Progenitor cell of endocrine pancreas (in vitro differentiated cells): ENCODE measurements at places on chromosomes 2 and 18. TPM values are rescaled to one million over a fixed set of nuclear protein-coding genes. Genes with fewer than 3 reads are reported as not detected.

DNA sequence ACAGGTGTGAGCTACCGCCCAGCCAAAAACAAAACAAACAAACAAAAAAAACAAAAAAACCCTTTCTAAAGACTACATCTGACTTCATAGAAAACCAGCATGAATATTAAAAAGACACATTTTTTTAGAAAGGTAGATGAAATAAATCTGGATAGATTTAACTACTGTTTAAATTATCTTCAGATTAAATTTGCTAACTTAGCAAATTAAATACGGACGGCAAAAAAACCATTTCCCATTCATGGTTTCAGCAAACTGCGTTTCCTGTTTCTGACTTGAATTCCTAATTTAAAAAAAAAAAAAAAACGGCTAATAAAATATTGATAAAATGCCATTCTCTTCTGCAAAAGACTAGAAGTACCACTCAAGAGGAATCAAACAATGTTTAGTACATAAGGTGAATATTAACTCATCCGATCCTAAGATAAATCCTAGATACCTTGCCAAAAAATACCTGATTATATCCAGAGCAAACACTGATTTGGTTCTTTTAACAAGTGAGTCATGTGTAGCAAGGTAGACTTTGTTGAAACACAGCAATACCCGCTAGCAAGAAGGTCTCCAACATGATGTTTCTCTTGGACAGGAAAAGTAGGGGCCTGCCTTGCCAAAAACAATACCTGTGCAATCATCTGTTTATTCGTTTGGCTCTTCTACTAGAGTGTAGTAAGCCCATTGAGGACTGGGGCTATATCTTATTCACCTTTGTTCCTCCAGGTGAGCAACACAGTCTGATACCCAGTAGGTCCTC lies 96.2 kb downstream of the BARD1 start:
- no peak overlapping the region for H3K27ac ChIP-seq
- no peak overlapping the region for H3K4me3 ChIP-seq
- no peak for DNase-seq
- peaks cover 12% of the 10 kb centered on the region for H3K36me3 ChIP-seq

DNA sequence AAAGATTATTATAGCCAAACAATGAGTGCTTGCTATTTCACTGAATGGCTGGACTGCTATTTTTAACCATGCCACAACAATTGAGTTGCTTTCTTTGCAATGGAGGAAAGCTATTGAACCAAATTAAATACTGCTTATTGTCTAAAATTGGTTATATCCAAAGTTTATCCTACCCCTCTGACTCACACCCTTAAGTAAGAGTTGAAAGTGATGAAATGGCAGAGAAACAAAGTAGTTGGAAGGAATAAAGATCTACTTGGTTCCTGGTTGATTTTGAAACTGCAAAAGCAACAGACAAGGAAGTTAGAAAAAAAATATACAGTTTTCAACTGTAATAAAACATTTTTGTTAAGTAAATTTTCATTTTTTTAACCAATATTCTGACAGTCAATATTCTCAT lies 47.5 kb downstream of the EML4 start:
- H3K27ac ChIP-seq = peak overlapping the region; percentile 44
- peaks cover 5% of the 10 kb centered on the region for H3K36me3 ChIP-seq
- no peak overlapping the region for H3K4me3 ChIP-seq

DNA sequence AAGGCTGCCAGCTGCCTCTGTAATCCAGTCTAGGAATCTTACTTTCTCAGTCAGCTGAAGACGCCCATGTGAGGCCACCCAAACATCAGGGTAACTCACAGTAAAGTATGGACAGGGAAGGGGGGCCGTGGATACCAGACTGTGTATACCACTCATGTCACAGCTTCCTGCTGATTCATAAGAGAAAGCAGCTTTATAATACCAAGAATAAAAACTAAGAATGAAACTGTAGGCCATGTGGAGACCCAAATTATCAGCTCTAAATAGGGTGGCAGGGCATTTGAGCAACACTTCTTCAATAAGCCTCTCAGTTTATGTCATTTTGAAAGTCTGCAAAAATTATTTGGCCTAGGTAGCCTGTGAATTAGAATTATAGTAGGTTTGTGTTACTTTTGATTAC lies 115.0 kb upstream of the CDCA7 start:
- H3K4me1 ChIP-seq = peaks cover 14% of the 10 kb centered on the region
- peaks cover 12% of the 10 kb centered on the region for H3K36me3 ChIP-seq
- no peak overlapping the region for H3K27ac ChIP-seq
- DNase-seq = no peak
- no peaks in the 10 kb centered on the region for H3K27me3 ChIP-seq
- H3K4me3 ChIP-seq = no peak overlapping the region

GRCh38 chr18:56878711-56879110 lies 227.6 kb downstream of the WDR7 start:
- H3K4me3 ChIP-seq = no peak overlapping the region

DNA sequence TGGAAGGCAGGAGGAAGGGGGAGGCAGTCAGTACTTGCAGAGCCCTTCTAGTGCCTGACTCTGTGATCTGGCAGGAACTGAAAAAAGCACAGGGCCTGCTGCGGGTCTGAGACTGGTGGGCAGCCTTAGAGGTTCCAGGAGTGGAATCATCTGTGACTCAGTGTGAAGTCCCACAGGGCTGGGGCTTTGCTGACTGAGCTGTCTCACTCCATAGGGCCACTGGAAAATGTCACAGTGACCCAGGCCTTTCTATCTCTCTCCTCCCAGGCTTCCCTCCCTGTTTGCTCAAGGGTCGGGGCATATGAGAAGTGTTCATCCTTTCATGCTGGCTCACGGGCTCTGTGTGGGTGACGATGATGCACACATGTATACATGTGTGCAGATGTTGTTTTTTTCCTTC lies 47.1 kb upstream of the ZFP36L2 start:
- peaks cover 1% of the 10 kb centered on the region for H3K36me3 ChIP-seq
- DNase-seq = no peak
- H3K4me3 ChIP-seq = no peak overlapping the region
- H3K4me1 ChIP-seq = peaks cover 7% of the 10 kb centered on the region
- no peak overlapping the region for H3K27ac ChIP-seq

DNA sequence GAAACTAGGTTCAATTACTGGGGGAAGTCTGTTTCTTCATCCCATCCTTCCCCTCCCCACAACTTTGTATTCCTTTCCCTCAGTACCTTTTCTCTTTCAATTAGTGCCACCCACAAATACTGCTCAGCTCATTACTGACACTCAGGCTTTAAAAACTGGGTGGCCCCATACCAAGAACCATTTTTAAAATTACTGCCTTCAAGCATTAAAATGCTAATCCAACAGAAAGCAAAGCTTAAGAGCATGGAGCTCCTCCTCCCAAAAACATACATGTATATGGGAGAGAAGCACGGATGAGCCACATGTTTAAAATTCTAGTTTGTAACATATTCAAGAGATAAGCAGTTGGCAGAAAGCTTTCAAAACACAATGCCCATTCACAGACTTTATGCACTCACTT lies 44.0 kb downstream of the IRS1 start:
- H3K27ac ChIP-seq = no peak overlapping the region
- H3K27me3 ChIP-seq = no peaks in the 10 kb centered on the region
- no peak for DNase-seq
- peaks cover 2% of the 10 kb centered on the region for H3K36me3 ChIP-seq
- no peak overlapping the region for H3K4me3 ChIP-seq
- H3K4me1 ChIP-seq = peaks cover 13% of the 10 kb centered on the region

DNA sequence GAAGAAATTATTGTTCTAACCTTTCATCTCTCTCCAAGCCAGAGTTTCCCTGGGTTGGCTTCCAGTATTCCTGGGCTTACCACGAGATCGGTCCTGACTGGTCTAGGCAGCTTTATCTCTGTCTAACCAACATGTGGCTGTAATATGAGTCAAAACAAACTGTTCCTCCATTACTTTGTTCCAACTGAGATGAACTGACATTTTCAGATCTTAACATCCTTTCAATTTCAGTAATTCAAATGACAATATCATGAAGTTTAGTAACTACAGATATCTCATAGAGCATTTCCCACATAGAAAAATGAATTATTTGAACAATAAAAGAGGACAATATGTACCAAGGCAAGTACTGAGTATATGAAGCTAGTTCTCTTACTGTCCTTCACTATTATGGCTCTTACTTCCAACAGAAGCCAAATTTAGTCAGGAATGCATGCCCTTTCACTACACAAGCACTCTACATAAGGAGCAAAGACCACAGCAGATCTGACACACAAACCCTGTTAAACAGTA lies 15.5 kb downstream of the SLC25A12 start:
- H3K4me3 ChIP-seq = no peak overlapping the region
- H3K27me3 ChIP-seq = peaks cover 60% of the 10 kb centered on the region
- no peak for DNase-seq
- H3K36me3 ChIP-seq = peaks cover 10% of the 10 kb centered on the region

GNAL gene
- total RNA-seq = 10.0 and 10.5 TPM in 2 replicates

CDKL4 gene
- 1.2 and 2.0 TPM in 2 replicates for total RNA-seq

UGT1A8 gene
- total RNA-seq = not detected in 2 replicates

SP140L gene
- 2.7 and 3.4 TPM in 2 replicates for total RNA-seq

NETO1 gene
- 52.4 and 57.5 TPM in 2 replicates for total RNA-seq

RRM2 gene
- 70.3 and 79.8 TPM in 2 replicates for total RNA-seq

RIF1 gene
- total RNA-seq = 53.0 and 54.4 TPM in 2 replicates
